ENCODE measurements at places on chromosomes 16 and 17.

GRCh38 chr17:48241131-48241591 lies 133.6 kb downstream of the SNX11 start:
- DNase-seq = peak; percentile 5

DNA sequence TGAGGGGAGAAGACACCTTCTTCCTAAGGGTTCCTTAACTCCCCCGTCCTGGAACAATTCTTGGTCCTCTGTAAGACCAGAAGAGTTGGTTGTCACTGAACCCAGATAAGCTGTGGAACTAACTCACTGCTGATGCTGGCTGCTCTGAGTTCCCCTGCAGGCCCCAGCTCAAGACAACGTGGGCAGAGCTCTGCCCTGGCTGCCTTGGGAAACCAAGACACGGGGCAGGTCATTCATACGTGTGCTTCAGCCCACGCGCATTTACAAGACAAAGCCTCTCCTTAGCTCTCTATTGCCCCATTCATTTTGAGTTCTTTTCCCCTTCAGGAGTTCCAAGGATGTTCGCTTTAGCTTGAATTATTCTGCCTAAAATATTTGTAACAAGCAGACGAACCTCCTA lies 3.4 kb upstream of the NAT9 start:
- DNase-seq = no peak

DNA sequence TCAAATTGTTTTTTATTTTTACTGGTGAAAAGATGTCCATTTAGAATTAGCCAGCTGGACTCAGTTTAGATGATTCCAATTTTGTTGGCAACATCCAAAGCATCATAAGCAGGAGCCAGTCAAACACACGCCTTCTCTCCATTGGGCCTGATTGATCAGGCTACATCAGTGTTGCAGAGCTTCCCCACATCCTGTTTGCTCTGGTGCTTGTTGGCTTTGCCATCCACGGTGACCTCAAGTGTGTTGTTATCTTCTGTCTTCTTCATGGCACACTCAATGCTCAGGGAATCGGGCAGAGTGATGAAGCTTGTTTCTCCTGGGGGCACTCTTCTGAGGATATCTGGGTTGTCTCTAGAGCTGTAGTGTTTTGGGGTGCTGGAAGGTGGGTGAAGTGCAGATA lies 6.3 kb upstream of the NETO2 start:
- DNase-seq = no peak

GRCh38 chr16:10743610-10744369 lies at the start of gene NUBP1:
Gene NUBP1 (plus strand): TSS chr16:10743842. CDS start chr16:10743864, 22 bp downstream.
- peak; percentile 99 for DNase-seq

DNA sequence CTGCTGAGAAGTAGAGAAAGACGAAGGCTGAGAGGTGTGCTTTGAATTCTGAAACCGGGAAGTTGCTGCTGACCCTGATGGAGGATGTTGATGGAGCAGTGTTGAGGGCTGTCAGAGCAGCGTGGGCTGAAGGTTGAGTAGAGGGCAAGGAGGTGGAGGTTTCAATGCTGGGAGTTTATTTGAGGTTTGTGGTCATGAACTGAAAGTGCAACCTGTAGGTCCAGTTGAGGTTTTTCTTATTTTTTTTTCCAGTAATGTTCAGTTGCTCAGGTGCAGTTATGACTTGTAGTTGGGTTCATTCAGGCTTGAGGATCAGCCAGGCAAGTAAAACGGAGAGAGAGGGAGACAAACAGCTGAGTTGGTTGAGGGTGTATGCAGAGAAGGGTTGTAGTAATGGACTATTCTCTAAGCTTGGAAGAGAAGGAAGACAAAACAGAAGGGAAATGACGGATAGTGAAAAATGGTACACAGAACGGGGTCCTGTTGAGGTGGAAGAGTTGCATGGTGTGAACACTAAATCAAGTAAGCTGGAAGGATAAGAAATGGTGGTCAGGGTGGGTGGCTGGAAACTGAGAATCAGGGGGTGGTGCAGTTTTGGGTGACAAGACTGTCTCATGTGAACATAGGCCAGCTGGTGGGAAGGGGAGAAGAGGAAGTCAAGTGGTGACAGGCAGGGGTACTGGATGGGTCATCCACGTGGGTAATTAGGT lies 8.7 kb upstream of the UBE2G1 start:
- peak; percentile 26 for DNase-seq

- DNase-seq = no peak
Observed at GRCh38 chr17:61130330-61130729, 269.3 kb upstream of the TBX2 start.

DNA sequence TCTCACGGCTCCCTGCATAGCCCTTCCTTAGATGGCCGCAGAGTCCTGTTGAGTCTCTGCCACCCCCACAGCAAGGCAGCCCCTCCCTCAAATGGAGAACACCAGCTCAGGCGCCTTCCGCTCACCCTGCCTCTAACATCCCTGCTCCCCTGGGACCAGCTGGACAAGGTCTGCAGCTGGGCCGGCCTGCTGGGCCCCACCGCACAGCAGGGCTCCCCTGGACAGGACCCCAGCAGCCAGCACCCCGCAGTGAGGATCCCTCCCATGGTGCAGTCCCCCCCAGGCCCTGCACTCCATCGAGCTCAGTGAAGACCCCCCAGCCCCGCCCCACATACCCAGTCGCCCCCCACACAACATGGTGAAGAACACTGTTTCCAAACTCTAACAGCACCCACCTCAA lies 10.2 kb downstream of the ATP2A3 start:
- no peak for DNase-seq

- DNase-seq = no peak
Observed at GRCh38 chr16:929227-930073, 41.3 kb downstream of the LMF1 start.

- DNase-seq = no peak
Observed at GRCh38 chr16:2033057-2033908, 6.6 kb downstream of the NHERF2 start.

DNA sequence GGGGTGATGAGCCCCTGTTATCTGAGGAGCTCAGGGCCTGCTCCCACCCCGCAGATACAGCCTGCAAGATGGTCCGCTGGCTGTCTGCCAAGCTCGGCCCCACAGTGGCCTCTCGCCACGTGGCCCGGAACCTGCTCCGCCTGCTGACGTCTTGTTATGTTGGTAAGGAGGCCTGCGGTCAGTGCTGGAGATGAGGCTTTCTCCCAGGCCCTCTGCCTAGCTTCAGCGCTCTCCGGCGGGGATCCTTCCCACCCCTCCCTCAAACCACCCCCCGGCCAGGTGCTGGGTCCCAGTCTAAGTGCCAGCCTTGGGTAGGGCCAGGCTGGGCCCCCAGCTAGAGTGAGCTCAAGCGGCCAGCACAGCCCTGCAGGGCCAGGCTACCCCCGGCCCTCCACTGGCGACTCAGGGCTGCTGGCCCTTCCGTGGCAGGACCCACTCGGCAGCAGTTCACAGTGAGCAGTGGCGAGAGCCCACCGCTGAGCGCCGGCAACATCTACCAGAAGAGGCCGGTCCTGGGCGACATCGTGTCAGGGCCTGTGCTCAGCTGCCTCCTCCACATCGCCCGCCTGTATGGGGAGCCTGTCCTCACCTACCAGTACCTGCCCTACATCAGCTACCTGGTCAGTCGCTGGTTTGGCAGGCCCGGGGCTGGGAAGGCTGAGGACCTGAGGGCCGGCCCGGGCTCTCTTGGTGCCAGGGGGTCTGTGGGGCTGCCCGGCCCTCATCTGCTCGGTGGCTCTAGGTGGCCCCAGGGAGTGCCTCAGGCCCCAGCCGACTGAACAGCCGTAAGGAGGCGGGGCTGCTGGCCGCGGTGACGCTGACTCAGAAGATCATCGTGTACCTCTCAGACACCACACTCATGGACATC lies 6.1 kb downstream of the WDR81 start:
- no peak for DNase-seq

DNA sequence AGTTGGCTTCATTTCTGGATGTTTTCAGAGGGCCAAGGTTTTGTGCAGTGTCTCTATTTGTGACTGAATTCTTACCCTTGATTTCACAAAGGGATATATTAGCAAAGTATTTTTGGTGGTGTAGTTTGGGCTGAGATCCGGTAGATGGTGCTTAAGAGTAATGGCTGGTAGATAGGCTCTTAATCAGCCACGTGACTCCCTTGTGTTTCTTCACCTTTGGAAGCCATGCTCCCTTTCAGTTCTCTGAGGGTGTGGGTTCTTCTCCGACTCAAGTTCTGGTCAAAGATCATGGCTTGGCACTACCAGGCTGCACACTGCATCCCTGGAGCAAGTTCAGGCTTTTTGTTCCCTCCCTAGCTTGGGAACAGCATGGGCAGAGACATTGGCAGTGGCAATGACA lies 887.3 kb downstream of the CDH8 start:
- no peak for DNase-seq

- no peak for DNase-seq
Observed at GRCh38 chr17:42225646-42226045, 31.4 kb upstream of the GHDC start.

GRCh38 chr17:49928126-49928800 lies 40.7 kb upstream of the DLX4 start:
- no peak for DNase-seq

- no peak for DNase-seq
Observed at GRCh38 chr16:28917095-28917494, 7.9 kb downstream of the RABEP2 start.

GRCh38 chr16:9703731-9704130 lies 478.5 kb downstream of the GRIN2A start:
- no peak for DNase-seq

DNA sequence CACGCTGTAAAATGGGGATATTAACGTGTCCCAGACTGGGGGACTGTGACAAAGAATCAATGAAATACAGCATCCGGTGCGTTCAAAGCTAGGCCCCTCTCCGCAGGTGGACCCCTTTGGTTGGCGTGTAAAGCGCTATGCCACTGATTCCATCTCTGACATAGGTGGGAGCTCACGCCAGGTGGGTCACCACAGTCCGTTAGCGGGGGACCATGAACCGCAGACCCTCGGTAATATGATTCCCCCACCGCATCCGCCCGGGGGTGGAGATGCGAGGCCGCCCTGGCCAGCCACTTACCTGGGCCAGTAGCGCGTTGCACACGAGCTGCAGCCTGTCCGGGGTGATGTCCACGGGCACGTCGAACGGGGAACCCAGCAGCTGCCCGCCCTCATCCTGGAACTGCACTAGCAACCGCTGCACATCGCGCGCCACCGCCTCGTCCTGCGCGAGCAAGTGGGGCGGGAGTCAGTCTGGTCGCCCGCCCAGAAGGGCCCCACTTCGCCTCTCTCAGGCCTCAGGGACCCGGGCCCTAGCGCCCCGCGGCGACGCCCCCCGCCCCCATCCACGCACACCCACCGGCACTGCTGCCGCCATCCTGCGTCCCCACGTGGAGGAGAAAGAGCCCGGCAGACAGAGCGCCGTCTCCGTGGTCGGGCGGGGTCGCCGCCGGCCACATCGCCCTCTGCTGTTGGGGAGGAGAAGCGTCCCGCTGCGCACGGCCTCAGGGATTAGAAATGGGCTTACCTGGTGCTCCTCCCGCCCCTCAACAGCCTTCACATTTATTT lies at the start of gene NLE1:
NLE1 (minus strand) TSS at position 623 of the 786 bp plus-strand sequence; CDS start at position 595, 28 bp downstream.
- DNase-seq = peak; percentile 89

- no peak for DNase-seq
Observed at GRCh38 chr17:36001862-36002603, 680 bp upstream of the CCL15 start.

DNA sequence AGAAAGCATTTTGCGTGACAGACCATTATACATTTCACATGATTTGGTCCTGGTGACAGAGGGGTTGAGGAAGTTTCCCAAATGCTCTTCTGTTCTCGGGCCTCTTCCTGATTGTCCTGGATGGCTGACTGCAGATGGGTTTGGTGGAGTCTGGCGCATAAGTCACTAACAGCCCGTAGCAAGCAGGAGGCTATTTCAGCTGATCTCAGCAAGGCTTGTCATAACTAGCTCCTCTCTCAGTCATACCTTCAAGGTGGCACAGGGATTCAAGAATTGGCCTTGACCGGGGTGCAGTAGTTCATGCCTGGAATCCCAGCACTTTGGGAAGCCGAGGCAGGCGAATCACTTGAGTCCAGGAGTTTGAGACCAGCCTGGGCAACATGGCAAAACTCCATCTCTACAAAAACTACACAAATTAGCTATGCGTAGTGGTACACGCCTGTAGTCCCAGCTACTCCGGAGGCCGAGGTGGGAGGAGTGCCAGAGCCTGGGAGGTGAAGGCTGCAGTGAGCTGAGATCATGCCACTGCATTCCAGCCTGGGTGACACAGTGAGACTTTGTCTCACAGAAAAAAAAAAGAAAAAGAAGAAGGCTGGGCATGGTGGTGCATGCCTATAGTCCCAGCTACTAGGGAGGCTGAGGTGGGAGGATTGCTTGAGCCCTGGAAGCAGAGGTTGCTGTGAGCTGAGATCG lies 68.9 kb upstream of the HAS3 start:
- DNase-seq = no peak

GRCh38 chr17:46895171-46895570 lies 27.8 kb upstream of the GOSR2 start:
- DNase-seq = no peak

GRCh38 chr16:28217326-28217725 lies 5.6 kb upstream of the XPO6 start:
- no peak for DNase-seq

DNA sequence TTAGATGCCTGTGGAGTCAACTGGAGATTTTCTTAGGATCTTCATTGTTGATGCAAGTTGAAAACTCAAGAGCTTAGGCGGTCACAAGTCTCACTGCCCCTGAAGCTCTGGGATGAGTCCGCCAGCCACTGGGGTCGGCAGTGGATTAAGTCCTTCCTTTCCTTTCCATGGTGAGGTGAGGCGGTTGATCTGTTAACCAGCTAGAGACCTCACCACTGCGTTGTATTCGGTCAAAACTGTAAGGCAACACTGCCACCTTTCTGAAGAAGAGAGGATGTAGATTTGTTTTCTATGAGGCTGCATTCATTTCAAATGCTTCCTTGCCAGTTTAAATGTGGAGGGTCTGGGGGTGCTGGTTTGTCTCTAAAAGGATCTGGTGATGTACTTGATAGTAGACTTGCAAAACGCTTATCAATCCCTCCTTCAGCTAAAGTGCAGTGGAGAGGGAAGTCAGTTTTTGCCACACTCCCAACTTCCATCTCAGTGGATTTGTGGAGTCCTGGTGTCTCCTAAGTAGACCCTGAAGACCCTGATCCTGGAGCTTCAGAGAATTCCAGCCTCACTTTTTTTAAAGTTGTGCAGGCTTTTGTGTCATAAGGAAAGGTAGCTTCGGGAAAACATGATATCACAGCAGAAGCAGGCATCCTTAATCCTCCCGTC lies 1.7 kb downstream of the MYOCD start:
- no peak for DNase-seq

- no peak for DNase-seq
Observed at GRCh38 chr17:3667366-3668278, 756 bp downstream of the TAX1BP3 start.

DNA sequence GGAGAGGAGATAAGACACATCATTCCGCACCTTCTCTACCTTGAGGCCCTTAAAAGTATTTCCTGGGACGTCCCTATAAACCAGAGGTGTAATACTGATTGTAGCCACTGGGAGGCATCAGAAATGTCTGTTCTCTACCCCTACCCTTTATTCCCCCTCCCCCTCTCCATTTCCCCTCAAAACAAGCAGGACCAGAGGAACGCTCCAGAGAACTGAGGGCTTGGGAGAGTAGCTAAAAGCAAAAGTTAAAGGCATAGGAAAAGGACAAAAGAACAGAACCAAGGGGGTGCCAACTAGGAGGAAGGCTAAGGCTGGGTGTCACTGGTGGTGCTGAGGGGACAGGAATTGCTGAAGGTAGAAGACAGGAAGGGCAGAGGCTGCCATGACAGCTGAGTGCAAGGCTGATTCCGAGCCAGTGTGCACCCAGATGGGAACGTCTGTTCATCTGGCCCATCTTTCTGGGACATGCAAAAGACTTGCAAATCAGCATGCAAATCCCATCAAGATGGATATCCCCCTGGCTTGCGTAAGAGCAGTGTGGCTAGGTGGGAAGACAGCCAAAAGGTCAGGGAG lies 6.7 kb downstream of the CAMTA2 start:
- peak; percentile 65 for DNase-seq
